ENCODE measurements at places on chromosomes 1 and 21.

DNA sequence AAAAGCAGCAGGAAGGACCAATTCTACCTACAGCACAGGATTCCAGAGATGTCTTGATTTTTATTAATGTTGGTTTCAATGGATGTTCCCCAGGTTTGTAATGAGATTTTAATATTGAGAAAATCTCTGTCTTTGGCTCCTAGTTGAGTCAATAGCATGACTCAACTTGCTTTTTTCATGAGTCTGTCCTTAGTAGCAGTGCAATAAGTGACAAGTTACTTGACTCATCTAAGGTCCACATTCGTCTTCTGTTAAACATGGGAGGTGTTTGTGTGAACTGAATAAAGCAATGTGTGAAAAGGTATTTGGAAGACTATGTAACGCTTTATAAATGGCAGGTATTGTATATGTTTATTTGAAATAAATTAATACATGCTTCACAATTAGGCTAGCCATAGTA lies 645.0 kb upstream of the PTBP2 start:
- no peak for DNase-seq

DNA sequence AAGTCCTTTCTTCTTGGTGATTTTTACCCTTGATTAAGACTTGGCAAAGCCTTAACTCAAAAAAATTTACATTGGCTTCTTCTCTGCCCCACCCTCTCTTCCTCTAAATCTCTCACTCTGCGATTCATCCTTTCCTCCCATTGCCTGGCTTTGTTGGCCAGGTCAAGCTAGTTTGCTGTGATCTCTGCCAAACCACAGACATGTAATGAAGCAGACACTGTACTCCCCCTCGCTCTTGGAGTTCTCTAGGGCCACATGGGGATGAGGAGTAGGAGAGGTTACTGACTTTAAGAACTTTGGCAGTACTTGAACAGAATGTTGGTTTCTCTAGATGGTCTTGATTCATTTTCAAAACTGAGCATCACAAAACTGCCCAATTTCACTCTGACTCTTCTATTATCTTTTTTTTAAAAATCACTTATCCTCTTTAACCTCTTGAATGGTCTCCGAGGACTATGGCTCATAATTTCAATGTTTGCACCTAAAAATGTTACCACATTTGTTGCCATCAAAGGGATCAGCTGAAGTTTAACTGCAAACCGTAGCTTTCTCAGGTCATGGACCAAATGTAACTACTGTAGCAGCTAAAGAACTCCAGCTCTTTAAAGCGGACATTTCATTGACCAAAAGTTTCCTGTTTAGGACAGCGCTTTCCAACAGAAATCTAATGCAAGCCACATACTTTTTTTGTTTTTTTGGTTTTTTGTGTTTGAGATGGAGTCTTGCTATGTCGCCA lies 62.7 kb upstream of the IPO9 start:
- no peak for DNase-seq

DNA sequence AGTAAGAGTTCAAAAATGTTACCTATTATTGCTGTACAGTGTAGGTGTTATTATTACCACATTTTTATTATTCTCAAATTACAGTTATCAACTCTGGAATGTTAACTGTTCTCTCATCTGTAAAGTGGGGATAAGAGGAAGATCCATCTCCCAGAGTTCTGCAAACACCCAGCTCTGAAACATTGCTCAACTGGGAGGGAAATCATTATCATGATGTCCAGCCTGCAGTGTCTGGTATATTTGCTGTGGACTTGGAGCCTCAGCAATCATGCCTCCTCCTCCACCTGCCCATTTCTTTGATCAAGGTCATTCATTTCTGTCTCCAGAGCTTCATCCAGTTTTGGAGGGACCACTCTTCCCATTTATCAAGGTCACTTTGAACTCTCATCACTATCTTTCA lies 39.4 kb downstream of the C8A start:
- DNase-seq: no peak

GRCh38 chr1:54249819-54250435 lies 50.0 kb downstream of the MRPL37 start:
- no peak for DNase-seq

DNA sequence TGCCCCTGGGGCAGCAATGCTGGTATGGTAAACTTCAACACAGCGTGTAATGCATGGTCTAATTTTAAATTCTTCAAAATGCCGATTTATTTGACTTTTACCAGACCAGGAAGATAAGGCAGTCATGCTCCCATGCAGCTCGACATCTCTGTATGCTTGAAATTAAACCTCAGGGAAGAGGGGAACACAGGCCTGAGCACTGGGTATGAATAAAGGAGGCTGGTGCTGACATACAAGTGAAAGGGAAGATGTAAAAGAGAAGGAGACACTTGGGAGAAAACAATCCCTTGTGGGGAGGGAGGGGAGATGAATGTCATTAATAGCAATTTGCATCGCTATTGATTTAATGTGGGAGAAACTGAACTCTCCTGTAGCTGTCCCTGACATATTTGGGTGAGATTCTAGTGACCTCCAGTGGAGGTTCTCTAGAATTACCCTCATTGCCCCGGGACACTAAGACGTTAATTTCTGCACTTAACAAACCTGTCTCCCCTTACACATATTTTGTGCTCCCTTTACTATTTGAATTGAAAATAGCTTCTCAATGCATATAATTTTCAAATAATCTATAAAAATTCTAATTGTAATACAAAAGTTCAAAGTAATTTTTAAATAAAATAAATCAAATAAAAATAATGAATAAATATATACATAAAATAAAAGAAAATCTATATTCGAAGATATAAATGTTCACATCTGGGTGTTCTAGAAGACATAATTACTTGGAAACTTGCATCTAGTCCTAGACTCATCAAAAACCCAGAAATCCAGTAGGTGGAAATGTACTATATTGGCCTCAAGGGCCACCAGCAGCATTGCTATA lies 283.1 kb downstream of the LMX1A start:
- no peak for DNase-seq

- no peak for DNase-seq
Observed at GRCh38 chr1:228870041-228870713, 134.9 kb downstream of the RHOU start.

DNA sequence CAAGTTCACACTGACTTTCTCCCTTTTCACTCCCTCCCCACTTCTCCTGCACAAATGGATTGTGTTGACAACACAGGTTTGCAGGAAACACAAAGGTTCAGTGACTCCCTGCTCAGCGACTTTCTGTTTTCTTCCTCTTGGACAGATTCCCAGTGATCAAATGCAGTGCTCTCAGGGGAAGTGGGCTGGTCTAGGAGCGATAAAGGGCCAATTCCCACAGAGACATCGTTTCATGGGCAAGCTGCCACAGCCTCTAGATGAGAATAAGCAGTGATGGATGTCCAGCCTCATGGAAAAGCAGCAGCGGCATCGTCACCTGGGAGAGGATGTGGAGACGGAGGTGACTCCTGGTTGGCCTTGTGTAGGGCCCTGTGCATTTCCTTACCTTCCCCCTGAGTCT lies 30.6 kb downstream of the FYB2 start:
- DNase-seq: no peak

Measured in activated T-helper 1 cell treated with anti-CD3 and anti-CD28 coated beads, Interleukin-2, amount 50 U/mL, for 16 hours (primary cell).